ENCODE measurements at places on chromosomes 2 and 18.
A peak's percentile ranks its signal among the peaks of the same experiment; 100 is the strongest.

DNA sequence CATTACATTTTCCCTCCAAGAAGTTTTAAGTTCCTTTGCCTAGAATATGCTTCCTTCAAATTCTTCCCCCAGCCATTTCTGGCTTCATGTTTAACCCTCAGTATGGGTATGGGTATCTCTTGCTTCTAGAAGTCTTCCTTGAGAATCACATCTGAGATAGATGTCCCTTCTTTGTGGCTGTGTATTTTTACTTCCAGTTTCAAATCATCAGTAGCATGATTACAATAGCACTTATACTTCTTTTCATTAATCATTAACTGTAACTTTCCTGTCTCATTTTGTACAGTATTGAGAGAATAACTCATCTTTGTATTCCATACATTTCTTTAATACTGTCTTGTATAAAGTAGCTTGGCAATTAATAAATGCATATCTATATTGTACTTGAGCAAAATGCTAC, 17.3 kb upstream of the PDE1A start:
- no peak for DNase-seq

- DNase-seq, result no peak
Measured at GRCh38 chr2:85540133-85540648, 1.2 kb downstream of the MAT2A start.

DNA sequence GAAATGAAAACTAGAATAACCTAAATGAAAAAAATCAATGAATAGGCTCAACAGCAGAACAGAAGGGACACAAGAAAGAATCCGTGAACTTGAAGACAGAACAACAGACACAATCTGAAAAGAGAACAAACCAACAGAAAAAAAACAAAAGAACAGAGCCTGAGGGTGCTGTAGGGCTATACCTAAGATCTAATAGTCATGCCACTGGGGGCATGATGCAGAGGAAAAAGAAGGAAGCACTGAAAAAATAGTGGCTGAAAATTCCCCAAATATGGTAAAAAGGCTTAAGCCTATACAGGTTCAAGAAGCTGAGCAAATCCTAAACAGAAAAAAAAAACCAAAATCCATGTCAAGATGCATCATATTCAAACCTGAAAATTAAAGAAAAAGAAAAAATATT, 50.3 kb downstream of the KANSL3 start:
- no peak for DNase-seq

DNA sequence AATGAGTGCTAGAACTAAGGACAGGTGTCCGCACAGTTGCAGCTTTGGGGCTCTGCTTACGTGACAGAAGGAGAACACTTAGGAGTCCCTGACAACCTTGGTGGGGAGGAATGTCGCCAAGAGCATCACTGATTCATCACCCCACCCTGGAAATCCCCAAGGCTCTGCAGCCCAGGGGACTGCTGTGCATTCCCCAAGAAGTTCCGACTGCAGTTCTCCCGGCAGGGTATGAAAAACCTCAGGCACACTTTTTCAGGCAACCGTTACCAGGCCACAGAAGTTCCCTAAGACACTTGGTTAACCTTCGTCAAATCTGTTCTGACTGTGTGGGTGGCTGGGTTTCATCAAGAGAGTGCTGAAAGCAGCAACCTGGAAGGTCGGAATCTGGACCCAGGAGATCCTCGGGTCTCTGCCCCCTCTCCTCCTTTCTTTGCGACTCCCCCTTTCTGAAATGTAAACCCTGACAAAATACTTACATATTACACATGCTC, 192.1 kb upstream of the CXCR4 start:
- no peak for DNase-seq

GRCh38 chr2:12507295-12507694, 209.4 kb upstream of the TRIB2 start:
- DNase-seq, result peak; percentile 88

GRCh38 chr2:231223001-231223375, 24.6 kb downstream of the ARMC9 start:
- DNase-seq, result no peak

DNA sequence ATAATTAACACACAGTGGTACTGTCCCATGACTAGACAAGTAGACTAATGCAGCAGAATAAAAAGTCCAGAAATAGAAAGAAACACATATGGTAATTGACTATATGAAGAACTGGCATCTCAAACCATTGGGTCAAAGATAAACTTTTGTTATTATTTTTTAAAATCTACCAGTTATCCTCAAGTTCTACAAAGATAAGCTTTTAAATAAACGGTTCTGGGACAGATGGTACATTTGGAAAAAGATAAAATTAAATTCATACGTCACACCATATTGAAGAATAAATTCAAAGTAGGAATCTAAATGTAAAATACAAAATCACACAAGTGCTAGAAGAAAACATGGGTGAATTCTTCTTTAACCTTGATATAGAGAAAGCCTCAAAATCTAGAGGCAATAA, 37.6 kb upstream of the PLEKHM3 start:
- DNase-seq, result no peak

- DNase-seq, result no peak
Measured at GRCh38 chr2:179751163-179751809, 110.1 kb downstream of the ZNF385B start.

- DNase-seq, result no peak
Measured at GRCh38 chr2:96111257-96111640, 5.1 kb downstream of the ADRA2B start.

DNA sequence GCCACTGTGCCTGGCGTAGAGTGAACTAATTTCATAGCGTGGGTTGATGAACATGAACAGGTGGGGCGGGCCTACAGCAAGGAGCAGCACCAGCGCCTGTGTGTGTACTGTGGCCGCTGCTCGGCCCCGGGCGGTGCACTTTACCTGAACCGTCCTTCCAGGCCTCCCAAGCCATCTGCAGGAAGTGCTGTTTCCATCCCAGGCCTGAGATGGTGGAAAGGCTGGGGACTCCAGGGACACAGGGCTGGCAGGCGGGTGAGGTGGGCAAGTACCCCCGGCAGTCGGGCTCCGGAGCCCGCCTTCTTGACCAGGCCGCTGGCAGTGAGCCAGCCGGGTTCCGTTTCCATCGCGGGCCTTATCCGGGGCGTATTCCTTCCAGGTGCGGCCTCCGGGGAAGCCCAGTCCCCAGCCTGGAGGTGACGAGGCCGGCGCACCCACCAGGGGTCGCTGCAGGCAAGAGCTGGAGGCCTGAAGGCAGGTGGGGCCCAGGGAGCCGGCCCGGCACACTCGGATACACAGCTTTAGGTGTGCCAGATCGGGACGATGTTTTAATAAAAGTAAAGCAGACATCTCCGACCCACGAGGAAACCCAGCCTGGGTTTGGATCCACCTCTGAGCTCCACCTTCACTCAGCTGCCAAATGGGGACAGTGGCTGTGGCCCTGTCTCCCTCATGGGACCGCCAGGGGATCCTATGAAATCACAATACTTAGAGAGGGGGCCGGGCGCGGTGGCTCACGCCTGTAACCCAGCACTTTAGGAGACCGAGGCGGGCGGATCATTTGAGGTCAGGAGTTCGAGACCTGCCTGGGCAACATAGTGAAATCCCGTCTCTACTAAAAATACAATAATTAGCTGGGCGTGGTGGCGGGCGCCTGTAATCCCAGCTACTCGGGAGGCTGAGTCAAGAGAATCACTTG, 22.7 kb upstream of the PDIA6 start:
- peak; percentile 26 for DNase-seq

- no peak for DNase-seq
Measured at GRCh38 chr2:166293984-166294383, 81.8 kb downstream of the SCN9A start.

DNA sequence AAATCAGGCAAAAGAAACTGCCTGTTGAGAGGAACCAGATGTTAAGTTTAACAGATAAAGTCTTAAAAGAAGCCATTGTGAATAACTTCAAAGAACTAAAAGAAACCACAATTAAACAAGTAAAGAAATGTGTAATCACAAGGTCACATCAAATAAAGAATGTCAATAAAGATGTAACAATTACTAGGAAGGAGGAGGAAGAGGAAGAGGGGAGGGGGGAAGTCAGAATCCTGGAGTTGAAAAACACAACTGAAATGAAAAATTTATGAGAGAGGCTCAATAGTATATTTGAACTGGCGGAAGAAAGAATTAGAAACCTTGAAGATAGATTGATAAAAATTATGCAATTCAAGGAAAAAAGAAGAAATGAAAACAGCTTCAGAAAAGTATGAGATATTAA, 88.4 kb upstream of the CRIM1 start:
- no peak for DNase-seq

DNA sequence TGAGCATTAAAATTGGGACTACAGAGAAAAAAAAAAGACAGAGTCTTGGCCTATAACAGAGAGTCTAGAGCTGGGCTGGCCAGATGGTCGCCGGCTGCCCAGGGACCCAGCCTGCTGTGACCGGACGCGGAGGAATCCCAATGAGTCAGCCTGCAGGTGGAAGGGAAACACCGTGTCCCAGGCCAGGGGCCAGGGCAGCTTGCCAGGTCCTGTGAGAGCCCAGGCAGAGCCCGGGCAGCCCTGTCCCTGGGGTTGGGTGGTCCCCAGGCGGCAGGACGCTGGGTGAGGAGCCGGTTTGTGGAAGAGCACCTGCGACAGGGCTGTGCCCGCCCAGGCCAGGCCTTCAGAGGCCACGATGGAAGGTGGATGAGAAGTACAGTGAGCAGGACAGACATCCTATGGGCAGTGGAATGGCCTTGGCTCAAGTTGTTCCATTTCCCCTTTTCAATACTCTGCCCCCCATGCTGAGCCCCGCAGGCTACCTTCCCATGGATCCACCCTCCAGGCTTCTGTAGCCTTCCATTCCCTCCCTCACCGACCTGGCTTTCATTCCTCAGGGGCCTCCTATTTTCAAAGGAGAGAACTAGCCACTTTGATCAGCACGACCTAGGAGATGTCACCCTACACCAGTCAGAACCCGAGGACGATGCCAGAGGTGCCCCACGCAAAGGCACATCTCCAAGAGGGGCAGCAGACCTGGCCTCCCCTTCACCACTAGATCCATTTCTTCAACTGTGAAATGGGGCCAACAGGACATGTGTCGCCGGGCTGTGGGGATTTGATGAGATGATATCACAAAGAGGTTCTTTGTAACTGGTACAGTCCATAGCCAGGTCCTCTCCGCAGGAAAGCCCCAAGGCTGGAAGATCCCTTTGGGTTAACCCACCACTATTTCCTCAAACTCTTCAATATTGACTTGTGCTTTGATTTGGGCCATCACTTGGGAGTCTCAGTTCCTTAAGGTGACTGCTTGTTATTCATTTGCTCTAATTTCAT, 87.5 kb downstream of the POLR1A start:
- DNase-seq, result no peak

DNA sequence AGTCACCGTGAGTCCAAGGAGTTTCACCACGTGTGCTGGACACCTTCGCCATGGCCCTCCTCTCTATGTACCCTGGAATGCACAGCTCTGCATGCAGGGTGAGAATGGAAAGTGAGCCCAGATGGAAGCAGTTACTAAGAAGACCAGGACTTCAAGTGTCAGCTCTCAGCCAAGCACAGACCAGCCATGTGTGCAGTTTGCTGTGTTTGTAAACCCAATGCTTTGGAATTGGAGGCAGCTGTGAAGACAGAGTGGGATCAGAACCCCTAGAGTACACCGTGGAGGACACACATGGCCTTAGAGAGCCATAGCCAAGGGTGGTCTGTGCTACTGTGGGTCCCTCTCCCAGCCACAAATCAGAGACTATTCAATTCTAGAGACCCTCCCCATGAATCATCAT, 655.5 kb upstream of the ID2 start:
- no peak for DNase-seq

DNA sequence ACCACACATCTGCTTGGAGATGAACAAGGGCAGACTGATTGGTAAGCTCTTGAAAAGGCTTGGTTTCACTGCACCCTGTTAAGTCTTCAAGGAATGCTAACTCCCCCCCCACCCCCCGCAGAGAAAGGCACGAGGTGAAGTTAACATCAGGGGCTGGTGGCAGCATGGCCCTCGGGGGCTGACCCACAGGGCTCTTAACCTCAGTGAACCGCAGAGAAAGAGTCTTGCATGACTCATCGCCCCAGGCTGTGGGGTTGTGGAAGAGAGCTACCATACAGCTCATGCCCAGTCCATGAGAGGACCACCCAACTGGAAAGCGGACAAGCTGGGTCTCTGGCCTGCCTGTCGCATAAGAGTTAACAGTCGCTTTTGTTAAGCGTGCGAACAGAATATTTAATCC, 10.6 kb upstream of the CEP68 start:
- no peak for DNase-seq

GRCh38 chr2:196712867-196713266, 73.4 kb downstream of the CCDC150 start:
- DNase-seq, result no peak

DNA sequence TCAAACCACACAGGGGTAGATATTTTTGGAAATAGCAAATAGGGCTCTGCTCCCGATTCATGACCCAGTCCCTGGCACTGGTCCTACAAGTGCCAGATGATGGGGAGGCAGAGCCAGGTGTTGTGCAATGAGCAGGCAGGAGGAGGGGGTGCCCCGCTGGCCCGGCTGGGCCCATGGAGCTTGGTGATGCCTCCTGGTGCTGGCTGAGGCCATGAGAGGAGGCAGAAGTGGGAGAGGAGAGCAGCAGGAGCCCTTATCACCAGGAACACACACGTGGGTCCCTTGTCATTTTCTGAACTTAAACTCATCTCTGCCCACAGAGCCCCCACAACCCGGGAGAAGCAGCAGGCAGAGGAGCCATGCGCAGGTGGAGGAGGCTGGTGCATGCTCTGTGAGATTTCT, 90.5 kb upstream of the MAPK4 start:
- no peak for DNase-seq

DNA sequence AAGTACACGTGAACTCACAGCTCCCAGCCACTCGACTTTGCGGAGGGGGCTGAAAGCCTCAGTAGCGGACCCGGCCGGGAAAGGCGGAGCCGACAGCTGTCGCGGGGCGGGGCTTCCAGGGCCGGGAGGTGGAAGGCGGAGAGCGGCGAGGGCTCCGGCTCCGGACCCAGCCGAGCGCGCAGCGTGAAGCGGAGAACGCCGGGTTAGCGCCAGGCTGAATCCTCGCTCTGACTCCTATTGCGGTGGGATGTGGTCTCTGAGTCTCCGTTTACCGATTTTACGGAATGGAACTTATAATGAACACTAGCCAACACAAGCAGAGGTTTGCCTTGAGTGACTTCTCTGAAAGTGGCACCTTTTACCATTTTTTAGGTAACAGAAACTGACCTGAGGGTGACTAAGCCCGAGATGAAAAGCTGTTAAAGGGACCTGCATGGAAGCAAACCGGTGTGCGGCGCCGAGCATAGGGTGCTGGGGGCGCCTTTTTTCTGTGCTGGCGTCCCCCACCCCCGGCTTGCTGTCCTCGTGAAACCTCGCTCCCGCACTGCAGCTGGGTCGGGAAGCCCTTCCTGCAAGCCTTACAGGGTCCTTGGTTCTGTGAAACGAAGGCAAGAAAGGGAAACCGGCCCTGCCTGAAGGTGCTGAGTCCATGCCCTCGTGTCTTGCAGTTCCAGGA, 72.9 kb downstream of the EN1 start:
- DNase-seq, result no peak
